Epithelial cell of alveolus of lung (primary cell): ENCODE measurements at places on chromosomes 7 and 10. TPM values are rescaled to one million over a fixed set of nuclear protein-coding genes. Genes with fewer than 3 reads are reported as not detected.

The FRG2B gene
- total RNA-seq, result not detected in 2 replicates

The TLX1 gene
- not detected in 2 replicates for total RNA-seq

The ARHGAP19 gene
- total RNA-seq, result 9.8 and 11.3 TPM in 2 replicates

The EIF3B gene
- total RNA-seq, result 83.0 and 133 TPM in 2 replicates

The RET gene
- total RNA-seq, result 0.08 and 3.9 TPM in 2 replicates

The ZNF117 gene
- 0.52 and 3.4 TPM in 2 replicates for total RNA-seq

The PRSS37 gene
- not detected in 2 replicates for total RNA-seq

The PCDH15 gene
- not detected in 2 replicates for total RNA-seq

The TRDMT1 gene
- 3.4 and 5.7 TPM in 2 replicates for total RNA-seq

The MYPN gene
- total RNA-seq, result 0.13 and 0.32 TPM in 2 replicates

The SEC24C gene
- 55.7 and 56.8 TPM in 2 replicates for total RNA-seq
